Iris pigment epithelial cell (primary cell): ENCODE measurements at places on chromosomes 2 and 18.

GRCh38 chr2:25867396-25868003 lies 10.8 kb downstream of the ASXL2 start:
- no peak for DNase-seq

- DNase-seq, result no peak
Measured at GRCh38 chr2:118979152-118979861, 37.3 kb downstream of the MARCO start.

GRCh38 chr18:42530276-42530675 lies 575.2 kb downstream of the PIK3C3 start:
- DNase-seq, result no peak

DNA sequence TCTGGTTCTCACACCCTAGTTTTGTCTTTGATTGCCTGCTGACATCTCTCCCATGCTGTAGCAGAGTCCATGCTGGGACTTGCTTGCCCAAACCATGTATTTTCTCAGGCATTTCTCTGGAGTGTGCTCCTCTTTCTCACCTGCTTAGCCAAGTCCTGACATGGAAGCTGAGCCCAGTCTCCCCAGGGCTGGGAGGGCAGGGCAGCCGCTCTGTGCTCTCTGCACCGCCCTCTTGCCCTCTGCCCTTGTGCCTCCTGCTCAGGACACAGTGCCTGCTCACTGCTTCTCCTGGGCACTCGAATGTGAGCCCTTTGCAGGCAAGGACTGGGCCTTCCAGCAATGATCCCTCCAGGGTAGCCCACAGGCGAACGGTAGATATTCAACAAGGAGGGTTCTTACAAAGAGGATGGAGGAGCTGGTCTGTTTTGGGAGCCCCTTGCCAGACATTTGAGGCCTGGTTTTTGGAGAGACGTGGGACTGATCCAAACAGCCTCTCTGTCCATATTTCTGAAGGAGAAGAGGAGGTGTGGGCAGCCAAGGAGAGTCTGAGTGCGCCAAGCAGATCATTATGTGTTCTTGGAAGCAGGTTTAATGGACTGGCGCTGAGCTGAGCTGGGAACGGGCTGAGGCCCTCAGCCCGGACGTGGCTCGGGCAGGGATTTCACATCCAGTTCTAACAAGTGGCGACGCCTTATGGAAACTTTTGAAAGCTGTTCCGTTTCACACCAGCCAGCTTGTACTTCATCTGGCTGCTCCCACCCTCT lies 4.0 kb downstream of the SLC14A2 start:
- no peak for DNase-seq

DNA sequence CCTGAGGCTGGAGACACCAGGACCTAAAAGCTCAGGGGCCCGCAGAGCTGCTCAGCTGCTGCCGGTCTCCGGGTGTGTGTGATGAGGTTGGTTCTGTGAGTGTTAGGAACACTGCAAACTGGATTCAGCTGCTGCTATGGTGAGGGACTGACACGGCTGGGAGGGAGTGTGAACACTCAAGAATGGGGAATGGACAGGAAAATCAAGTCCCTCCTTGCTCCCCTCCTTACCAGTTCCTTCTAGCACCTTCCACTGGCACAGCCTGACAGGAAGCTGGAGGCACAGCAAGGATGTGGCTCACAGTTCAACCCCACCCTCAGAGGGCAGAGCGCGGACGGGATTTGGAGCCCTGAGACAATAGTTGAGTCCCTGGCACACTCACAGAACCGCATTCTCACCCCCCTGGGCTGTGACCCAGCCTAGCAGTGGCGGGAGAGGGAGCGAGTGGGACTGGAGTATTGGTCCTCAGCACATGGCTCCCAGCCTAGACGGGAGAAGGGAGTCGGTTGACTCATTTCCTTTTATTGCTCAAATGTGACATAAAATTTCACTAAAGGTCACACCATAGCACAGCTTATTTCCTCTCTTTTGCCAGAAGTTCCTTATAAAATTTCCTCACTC lies 42.5 kb downstream of the LRRC30 start:
- peak; percentile 77 for DNase-seq

GRCh38 chr2:51718881-51719280 lies 686.9 kb upstream of the NRXN1 start:
- peak; percentile 48 for DNase-seq

DNA sequence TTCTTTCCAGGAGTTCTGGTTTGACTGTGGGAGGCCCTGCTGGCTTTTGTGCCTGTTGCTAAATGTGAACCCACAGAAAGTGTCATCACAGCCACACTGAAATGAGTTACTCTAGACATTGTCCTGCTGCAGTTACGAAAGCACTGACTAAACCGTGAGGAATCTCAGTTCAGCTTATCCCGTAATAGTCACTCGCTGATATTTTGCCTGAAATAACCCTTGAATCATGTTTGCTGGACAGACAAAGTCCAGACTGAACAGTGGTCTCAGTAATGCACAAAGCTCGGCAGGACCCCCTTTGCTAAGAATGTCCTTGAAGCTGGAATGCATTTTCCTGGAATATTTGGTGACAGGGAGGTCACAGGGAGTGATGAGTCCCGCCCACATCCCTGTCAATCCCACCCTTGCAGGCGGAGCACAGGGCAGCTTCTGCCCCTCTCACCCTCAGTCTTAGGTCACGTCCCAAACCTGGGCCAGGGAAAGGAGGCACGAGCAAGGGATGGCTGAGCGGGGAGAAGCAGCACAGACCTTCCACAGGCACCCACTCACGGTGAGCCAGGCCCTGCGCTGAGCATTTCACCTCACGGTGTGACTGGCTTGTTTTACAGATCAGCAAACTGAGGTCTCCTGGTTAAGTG lies 53.4 kb downstream of the ADI1 start:
- peak; percentile 95 for DNase-seq

- DNase-seq, result no peak
Measured at GRCh38 chr2:193463011-193463410, 1268.3 kb upstream of the TMEFF2 start.

GRCh38 chr2:85524336-85524908 lies 14.5 kb upstream of the MAT2A start:
- DNase-seq, result peak; percentile 34

DNA sequence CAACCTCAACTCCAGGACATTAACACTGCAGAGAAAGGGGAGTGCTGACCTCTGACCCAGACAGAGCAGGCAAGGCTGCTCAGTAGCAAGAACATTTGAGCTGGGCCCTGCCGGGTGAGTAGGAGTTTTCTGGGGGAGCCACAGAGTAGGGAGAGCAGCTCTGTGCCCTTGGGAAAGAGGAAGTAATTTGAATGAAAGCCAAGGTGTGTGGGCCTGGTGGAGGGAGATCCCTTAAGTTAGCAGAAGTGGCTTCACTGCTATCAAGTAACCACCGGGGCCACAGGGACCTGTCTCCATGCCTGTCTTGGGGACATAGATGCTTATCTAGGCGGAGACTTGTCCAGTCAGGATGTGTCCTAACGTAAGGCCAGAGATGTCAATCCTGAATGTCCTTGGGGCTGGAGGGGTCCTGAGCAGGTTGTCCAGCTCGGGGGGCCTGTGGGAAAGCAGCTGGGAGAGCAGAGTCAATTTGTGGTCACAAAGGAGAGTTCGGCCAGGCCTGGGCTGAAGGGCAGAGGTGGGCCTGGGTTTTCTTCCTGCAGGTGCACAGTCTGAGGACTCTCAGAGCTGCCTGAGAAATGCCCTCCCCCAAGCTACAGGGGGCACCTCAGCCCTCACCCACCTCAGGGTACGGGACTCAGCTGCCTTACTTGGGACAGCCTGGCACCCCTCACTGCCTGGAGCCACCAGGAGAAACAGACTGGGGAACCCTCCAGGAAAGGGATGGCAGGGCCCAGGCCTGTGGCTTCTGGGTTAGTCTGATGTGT lies 15.0 kb upstream of the OTOF start:
- DNase-seq, result no peak

DNA sequence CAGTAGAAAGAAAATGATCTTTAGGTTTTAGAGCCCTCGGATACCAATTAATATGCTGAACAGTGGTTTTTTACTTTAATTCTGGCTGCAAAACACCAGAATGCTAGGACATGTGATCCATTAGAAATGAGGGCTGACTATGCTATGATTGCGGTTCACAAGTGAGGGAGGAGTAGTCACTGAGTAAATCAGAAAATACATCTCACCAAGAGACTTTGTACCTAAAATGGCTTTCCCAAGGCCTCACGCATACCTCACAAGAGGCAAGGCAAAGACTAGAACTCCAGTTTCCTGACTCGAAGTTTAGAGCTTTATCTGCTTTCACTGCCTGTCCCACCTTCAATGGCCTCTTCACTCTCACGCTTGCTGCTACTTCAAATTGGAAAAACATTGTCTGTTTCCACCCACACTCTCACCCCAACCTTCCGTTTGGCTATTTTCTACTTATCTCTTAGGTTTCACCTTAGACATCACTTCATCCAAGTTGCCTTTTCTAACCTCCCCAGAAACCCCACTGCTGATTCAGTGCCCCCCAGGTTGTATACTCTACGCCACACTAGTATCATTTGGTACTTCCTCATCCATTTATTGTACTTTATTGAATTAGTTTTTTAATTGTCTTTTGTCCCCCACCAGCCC lies 5.1 kb upstream of the MBD2 start:
- DNase-seq, result no peak

DNA sequence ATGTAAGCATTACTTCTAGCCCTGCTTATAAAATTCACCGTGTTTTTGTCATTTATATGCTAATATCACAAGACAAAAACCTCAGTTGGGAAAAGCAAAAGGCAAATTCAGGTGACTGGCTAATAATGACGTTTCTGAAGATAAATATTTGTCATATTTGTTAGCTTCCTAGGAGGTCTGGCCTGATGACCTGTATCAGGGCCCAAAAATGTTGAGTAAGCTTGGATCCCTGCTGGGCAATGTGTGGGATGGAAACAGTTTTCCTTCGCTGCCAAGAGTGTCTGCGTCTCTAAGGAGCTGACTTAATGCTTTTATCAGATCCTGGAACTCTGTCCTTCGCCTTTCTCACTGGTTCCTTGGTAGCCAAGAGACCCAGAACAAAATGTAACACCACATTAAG lies 230.1 kb upstream of the PXDN start:
- peak; percentile 60 for DNase-seq

GRCh38 chr2:215362562-215362904 lies 50.7 kb downstream of the ATIC start:
- peak; percentile 29 for DNase-seq

DNA sequence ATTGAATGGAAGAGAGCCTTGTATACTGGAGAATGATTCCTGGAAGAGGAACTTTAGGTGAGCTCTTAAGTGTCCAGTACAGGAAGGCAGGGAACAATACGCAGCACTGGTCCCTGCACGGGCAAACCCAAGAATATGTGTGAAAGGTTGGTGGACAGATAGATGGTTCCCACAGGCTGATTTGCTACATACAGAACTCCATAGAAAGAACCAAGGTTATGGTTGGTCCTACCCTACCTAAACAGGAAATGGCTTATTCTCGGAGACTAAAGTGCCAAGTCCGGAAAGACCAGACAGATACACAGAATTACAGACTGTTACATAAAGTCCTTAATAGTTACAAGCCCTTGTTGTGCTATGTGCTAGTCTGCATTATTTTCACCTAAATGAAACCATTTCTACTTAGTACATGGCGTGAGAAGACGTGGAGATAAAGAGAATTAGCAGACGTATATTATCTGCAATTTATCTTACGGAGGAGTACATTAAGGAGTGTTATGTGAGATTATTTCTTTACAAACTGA lies 1.2 kb downstream of the REV1 start:
- peak; percentile 54 for DNase-seq

- peak; percentile 47 for DNase-seq
Measured at GRCh38 chr2:231648579-231649174, 56.0 kb downstream of the TEX44 start.

- peak; percentile 5 for DNase-seq
Measured at GRCh38 chr2:53739032-53739431, 28.6 kb upstream of the CHAC2 start.

DNA sequence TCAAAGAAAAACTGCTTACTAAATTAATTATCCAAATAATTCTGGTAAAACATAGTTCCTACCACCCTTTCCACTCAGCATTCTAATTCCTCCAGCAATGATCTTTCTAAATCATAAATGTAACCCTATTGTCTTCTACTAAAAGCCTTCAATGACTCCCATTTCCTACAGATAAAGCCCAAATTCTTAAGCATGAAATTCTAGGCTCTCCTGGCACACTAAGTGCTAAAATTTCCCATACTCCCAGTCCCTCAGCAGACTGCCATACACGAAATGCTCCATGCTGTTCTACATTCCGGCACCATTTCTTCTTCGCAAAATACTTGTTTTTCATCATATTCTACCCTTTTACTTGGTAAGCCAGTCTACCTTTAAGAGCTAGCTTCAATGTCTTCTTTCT lies 96.9 kb downstream of the CHN1 start:
- DNase-seq, result no peak

GRCh38 chr2:45895241-45895861 lies 243.9 kb downstream of the PRKCE start:
- DNase-seq, result peak; percentile 74

DNA sequence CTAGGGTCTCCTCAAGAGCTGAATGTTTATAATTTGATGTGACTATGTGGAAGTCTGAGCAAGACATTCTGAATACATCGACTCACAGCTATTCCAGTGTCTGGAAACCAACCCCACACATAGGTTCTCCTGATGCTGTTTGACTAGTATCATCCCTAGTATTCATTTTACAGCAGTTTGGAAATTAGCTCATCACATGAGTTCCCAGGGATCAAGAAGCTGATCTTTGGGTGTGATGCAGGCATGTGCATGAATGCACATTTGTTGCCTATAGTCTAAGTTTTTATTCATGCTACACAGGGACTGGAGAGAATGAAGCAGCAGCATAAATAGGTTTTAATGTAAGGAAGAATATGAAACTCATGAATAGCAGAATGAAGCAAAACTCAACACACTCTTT lies 284.3 kb upstream of the SPRED2 start:
- no peak for DNase-seq

- DNase-seq, result no peak
Measured at GRCh38 chr18:12410081-12410481, 2.4 kb downstream of the PRELID3A start.

DNA sequence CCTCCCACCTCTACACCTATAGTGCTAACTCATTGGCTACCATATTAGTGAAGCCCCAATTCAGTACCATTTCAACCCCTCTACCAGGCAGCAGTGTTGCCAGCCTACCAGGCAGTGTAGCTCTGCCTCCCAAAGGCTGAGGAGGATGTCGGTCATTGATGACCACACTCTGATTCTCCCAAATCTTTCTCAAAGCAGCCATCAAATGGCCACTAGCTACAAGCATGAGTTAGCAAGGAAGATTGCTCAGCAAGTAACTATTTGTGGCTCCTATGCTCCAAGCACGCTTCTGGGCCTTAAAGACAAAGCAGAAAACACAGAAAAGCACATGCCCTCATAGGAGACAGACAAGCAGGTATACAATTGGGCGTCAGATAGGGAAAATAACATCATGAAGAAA lies 42.7 kb upstream of the AFF3 start:
- no peak for DNase-seq

- DNase-seq, result no peak
Measured at GRCh38 chr2:98658816-98659490, 50.6 kb downstream of the UNC50 start.

DNA sequence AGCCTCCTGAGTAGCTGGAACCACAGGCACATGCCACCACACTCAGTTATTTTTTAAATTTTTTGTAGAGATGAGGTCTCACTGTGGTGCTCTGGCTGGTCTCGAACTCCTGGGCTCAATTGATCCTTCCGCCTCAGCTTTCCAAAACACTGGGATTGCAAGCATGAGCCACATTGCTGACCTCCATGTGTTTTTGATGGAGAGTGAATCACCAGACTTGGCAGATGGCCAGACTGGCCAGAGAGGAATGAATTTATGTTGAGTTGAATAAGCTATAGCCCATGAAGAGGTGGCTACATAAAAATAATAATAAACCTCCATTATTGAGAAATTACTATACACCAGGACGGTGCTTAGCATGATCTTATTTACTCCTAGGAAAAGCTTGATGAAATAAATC lies 91.5 kb downstream of the MREG start:
- DNase-seq, result peak; percentile 95
